T-helper 9 cell (primary cell): ENCODE measurements at places on chromosomes 3 and 15.

DNA sequence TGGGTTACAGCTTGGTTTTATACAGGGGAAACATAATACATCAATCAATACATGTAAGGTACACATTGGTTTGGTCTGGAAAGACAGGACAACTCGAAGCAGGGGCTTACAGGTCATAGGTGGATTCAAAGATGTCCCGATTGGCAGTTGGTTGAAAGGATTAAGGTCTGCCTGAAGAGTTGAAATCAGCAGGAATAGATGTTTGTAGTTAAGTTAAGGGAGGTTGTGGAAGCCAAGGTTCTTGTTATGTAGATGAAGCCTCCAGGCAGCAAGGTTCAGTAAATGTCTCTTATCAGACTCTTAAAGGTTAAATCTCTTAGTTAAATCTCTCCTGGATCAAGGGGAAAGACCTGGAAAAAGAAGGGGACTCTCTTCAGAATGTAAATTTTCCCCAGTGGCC, 58.4 kb upstream of the MINAR1 start:
- DNase-seq = no peak

DNA sequence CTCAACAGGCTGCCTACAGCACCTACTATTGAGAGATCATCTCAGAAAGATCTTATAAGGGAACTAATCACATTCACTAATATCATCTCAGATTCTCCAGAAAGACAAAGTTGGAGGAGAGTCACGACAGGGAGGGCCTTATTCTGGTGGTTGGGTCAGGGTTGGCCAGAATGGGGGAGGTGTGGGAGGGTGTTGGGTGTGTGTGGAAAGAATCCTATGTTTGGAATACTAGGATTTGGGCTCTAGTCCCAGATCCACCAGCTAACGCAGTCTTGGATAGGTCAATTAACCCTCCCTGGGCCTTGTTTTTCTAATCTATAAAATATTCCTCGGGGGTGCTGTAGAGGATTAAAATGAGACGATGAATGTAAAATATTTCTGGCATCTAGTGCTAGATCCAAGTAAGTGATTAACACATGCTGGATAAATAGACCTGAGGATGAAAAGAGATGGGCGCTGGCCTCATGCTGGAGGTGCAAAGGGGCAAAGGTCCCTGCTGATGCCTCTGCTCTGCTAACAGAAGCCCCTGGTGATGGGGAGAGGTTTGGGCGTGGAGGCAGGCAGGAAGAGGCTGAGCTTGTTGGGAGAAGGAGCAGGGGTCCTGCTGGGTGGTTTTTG, 67.6 kb upstream of the ETV5 start:
- DNase-seq = no peak

- DNase-seq = no peak
These were observed 60.7 kb downstream of the CFAP20DC start for GRCh38 chr3:58989163-58989562.

GRCh38 chr15:91853948-91854638, 585 bp downstream of the SLCO3A1 start:
- DNase-seq = peak; percentile 39

DNA sequence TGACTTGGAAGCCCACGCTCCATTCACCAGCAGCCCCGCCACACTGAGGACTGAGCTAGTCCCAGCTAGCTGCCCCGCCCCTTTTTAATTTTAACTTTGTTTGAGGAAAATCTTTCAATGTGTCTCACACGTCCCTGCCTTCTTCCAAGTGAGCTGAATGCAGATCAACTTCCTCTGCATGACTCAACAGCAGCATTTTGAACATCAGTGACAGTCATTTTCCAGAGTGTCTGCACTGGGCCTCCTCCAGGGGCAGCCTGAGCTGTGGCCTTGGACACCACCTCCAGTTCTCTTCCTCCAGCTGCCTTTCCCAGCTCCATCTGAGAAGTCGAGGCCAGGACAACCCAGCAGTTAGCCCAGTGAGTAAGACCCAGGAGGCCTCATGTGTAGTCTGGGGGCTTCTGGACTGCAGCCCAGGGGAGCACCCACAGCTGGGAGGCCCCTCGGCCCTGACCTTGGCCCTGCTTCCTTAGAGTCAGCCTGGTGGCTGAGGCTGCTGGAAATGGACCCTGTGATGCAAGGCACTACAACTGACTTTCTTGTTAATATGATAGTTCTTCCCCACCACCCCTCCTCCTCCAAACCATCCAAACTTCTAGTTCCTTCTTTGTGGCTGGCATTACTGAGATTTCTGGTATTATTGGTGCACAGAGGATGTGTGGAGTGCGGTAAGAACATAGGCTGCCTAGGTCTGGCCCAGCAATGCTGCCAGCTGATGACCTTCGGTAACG, 21.4 kb upstream of the ESYT3 start:
- no peak for DNase-seq

- DNase-seq = peak; percentile 14
These were observed 2.2 kb upstream of the BNIP2 start for GRCh38 chr15:59691194-59691805.

DNA sequence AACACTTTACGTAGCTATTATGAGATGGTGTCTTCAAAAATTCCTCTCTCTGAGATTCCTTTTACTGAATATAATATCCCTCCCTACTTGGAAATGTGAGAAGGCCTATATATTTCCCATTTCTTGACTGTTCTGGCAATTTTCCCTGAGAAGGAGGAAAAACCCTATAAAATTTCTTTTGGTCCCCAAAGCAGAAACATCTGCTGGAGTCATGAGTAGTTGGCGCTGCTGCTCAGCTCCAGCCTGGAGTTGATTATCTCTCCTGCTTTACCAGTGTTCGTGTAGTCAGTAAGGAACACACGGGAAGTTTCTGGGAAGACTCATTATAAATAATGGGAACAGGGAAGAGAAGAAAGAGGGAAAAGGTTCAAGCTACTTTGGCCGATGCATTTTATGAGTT, 680.1 kb downstream of the EPHA3 start:
- DNase-seq = no peak

DNA sequence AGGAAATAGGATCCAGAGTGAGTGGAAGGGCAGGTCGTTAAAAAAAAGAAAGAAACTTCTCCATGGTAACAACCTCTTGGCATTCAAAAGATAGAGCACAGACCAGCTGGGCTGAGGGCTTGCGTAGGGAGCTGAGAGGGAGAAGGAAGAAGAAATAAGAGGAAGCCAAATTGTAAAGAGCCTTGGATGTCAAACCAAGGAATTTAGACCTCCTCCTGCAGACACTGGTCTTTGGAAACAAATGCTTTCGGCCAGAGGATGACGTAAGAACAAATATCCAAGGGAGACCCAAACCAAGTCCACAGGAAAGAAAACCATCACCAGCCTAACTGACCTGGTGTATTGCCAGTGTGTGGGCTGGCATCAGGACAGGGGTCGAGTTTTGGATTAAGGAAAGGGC, 155.2 kb downstream of the UACA start:
- no peak for DNase-seq

DNA sequence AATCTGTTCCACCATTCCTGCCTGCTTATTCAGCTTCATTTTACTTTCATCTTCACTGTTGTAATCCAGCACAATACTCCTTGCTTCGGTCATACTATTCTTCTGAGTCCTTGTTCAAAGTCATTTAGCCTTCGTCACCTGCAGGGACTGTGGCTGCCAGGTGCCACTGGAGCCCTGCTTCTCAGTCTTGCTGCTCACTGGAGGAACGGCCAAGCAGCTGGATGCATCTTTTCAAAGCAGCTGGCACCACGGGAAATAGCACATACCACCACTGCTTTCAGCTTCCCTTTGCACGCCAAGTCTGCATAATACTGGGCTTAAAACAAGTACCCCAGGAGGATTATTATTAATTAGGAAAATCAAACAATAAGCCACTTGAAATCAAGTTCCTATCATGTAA, 287.6 kb downstream of the BCHE start:
- no peak for DNase-seq

DNA sequence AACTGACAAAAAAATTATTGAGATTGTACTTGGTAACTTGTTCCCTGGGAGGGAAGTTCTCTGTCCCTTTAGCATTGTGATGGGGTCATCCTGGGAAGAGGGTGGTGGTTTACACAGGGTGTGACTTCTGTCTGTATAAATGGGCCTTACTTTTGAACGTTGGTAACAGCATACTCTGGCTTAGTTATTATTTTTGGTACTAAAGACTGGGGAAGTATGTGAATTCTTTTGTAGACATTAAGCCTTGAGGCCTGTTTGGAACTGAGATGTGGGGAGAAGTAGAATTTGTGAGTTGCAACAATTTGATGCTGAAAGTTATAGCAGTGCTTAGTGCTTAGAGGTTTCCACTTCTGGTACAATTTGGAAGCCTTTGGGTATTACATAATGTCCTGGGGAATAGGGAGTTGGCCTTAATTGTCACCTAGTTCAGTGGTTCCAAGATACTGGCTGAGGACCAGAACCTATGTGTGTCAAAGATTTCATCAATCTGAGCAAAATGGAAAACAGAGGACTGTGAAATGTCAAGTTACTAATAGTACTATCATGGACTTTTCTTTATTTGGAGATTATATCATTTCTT, 15.9 kb downstream of the TLNRD1 start:
- no peak for DNase-seq

GRCh38 chr3:45593708-45594601, 596 bp upstream of the LIMD1 start:
- DNase-seq = peak; percentile 50

GRCh38 chr3:19598870-19599269, 335.1 kb downstream of the EFHB start:
- DNase-seq = no peak

- DNase-seq = no peak
These were observed 32.1 kb upstream of the TOPBP1 start for GRCh38 chr3:133693821-133694220.

- DNase-seq = no peak
These were observed 1066.5 kb downstream of the PLOD2 start for GRCh38 chr3:145094355-145094941.
